ENCODE measurements at places on chromosomes 12 and 14. TPM values are rescaled to one million over a fixed set of nuclear protein-coding genes. Genes with fewer than 3 reads are reported as not detected.
A peak's percentile ranks its signal among the peaks of the same experiment; 100 is the strongest.

GRCh38 chr14:105346876-105347586, 32.5 kb downstream of the PACS2 start:
- no peaks in the 10 kb centered on the region for H3K36me3 ChIP-seq
- no peak for DNase-seq
- H3K4me3 ChIP-seq = no peak overlapping the region
- H3K4me1 ChIP-seq = peaks cover under 1% of the 10 kb centered on the region

The CCDC175 gene
- not detected for total RNA-seq

The GALNT8 gene
- 0.60 TPM for total RNA-seq

DNA sequence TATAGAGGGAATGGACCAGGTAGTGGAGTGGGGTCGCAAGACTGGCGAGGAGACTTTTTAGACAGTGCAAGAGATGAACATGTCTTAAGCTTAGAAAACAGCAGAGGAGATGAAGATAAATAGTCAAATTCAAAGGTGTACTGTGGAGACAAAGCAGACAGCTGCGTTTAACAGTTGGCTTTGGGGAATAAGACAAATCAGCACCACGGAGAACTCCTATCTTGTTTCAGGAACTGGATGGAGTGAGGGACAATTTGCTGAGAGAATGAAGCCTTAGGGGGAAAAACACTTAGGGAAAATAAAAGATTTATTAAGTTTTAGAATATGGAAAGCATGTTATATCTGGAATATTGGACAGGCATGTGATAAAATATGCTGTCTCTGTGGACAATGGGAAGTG, 458.8 kb downstream of the GLT1D1 start:
- H3K4me1 ChIP-seq = no peaks in the 10 kb centered on the region
- no peak overlapping the region for H3K4me3 ChIP-seq
- no peak overlapping the region for H3K27ac ChIP-seq

The INSM2 gene
- not detected for total RNA-seq

The KRT4 gene
- 0.16 TPM for total RNA-seq

DNA sequence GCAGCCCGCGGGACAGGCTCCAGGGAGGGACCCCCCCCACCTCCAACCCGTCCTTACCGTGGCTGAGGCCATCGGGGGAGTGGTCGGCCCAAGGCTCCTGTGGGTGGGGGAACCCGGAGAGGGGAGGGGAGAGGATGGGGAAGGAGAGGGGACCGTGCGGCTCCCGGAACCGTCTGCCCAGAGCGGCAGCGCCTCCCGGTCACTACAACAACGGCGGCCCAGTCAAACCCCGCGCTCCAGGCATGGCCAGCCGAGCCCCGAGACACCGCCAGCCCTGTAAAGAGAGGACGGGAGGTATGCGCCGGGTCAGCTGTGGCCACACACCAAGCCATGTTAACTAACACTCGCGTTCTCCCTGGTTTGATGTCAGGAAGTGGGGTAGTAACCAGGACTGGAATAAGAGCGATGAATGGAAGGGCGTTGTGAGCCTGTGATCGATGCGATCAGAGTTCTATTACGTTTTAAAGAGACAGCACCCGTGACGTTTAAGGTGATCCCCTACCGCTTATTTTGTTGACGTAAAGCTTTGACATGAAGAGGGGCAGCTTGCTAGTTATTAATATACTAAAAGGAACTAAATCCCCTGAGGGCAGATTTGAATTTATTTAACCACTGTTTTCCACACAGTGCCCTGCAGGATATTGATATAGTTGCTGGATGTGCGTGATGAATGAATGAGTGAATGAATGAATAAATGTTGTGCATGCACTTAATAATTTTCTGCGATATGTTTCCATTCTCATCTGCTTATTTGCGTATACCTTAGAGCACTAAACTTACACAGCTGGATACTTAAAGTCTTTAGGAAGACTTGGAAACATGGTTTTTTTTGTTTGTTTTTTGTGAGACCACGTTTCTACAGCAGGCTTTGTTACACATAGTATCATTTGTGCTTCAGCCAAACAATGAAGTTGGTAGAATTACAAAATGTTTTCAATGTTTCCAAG, at the start of gene POC1B:
Gene POC1B (minus strand): TSS at position 224 of the 947 bp plus-strand sequence. CDS start 152 bp downstream, at position 72.
- peak; percentile 83 for DNase-seq
- peak within 1 kb of the TSS; percentile 98 for H3K4me3 ChIP-seq
- H3K36me3 ChIP-seq = peaks cover 33% of the 10 kb centered on the region
- H3K27ac ChIP-seq = peak within 1 kb of the TSS; percentile 99
- no peaks in the 10 kb centered on the region for H3K27me3 ChIP-seq

DNA sequence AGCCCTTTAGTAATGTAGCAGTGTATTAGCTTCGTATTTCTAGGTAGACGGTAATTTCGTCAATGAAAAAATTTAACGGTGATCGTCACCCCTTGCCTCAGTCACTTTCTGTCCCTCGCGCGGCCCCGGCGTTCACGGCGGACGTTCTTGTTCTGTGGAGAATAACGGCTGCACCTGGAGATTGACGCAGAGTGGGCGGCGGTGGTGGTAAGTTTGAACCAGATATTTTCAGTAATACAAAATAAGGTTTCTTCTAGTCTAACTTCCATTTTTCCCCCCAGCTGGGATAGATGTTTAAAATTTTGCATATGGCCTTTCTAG, 341 bp downstream of the ZNF10 start:
- peak overlapping the region; percentile 99 for H3K27ac ChIP-seq
- peak; percentile 70 for DNase-seq
- peak overlapping the region; percentile 89 for H3K4me3 ChIP-seq
- no peaks in the 10 kb centered on the region for H3K27me3 ChIP-seq

The KRT79 gene
- 0.87 TPM for total RNA-seq

GRCh38 chr14:48973151-48973550, 613.0 kb downstream of the RPS29 start:
- no peak overlapping the region for H3K4me3 ChIP-seq
- H3K27me3 ChIP-seq = peaks cover 2% of the 10 kb centered on the region
- no peaks in the 10 kb centered on the region for H3K4me1 ChIP-seq
- no peak for DNase-seq
- H3K36me3 ChIP-seq = no peaks in the 10 kb centered on the region

DNA sequence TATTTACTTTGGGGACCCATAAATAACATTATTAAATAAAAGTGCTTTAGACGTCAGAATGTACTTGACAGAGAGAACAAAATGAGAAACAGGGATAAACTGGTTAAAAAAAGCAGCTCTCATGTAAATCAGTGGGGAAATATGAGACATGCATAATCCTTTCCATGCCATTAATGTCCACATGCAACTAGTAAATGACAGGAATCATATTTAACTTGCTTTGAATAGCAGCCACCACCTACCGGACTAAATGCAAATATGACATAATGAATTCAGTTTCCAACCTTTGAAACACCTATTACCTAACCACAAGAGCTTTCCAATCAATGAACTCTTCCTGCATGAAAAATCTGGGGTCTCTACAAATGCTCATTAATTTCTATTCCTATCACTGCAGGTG, 19.6 kb downstream of the FGD6 start:
- H3K27me3 ChIP-seq = no peaks in the 10 kb centered on the region
- no peaks in the 10 kb centered on the region for H3K4me1 ChIP-seq
- no peak overlapping the region for H3K27ac ChIP-seq
- H3K36me3 ChIP-seq = no peaks in the 10 kb centered on the region
- no peak overlapping the region for H3K4me3 ChIP-seq

DNA sequence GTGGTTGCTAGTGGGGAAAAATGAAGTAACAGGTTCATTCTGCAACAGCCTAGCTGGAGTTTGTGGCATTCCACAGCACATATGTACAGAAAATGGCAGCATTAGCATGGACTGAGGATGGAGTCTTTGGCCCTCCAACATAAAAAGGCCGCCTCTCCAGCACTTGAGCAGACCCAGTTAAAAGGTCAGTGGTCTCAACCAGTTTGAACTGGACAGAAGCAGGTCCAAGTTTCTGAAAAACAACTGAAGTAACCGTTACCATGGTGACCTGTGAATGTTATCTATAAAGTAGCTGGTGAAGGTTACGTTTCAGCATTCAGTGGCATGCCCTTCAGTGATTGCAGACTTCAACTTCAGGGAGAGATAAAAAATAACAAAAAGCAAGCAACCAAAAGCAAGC, 34.1 kb upstream of the OR10AD1 start:
- H3K27ac ChIP-seq = no peak overlapping the region
- peaks cover 1% of the 10 kb centered on the region for H3K27me3 ChIP-seq
- no peak overlapping the region for H3K4me3 ChIP-seq

DNA sequence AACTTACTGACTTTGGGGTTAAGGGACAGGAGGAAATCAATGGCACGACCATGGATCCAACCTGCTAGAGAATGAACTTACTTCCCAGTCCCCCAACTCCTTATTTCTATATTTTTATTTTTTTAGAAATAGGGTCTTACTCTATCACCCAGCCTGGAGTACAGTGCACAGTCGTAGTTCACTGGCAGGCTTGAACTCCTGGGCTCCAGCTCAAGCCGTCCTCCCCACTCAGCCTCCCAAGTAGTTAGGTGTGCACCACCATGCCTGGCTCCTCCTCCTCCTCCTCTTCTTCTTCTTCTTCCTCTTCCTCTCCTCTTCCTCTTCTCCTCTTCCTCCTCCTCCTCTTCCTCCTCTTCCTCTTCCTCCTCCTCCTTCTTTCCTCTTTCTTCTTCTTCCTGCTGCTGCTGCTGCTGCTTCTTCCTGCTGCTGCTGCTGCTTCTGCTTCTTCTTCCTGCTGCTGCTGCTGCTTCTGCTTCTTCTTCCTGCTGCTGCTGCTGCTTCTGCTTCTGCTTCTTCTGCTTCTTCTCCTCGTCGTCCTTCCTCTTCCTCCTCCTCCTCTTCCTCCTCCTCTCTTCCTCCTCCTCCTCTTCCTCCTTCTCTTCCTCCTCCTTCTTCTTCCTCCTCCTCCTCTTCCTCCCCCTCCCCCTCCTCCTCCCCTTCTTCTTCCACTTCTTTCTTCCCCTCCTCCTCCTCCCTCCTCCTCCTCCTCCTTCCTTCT, 390.1 kb upstream of the RGS6 start:
- H3K4me1 ChIP-seq = peaks cover 28% of the 10 kb centered on the region
- no peaks in the 10 kb centered on the region for H3K36me3 ChIP-seq
- no peak overlapping the region for H3K4me3 ChIP-seq
- H3K27ac ChIP-seq = peak overlapping the region; percentile 20
- H3K27me3 ChIP-seq = no peaks in the 10 kb centered on the region

DNA sequence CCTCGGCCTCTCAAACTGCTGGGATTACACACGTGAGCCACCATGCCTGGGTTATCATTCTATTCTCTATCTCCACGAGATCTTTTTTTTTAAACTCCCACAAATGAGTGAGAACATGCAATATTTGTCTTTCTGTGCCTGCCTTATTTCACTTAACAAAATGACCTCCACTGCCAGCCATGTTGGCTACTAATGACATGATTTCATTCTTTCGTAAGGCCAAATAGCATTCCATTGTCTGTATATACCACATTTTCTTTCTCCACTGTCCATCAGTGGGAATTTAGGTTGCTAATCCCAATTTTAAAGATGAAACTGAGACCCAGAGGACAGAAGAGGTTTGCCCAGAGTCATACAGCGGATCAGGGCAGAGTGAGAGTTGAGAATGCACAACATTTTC, 10.9 kb upstream of the TRPV4 start:
- no peaks in the 10 kb centered on the region for H3K36me3 ChIP-seq
- DNase-seq = no peak
- H3K4me1 ChIP-seq = peaks cover 6% of the 10 kb centered on the region
- no peak overlapping the region for H3K4me3 ChIP-seq
- no peak overlapping the region for H3K27ac ChIP-seq
- no peaks in the 10 kb centered on the region for H3K27me3 ChIP-seq

DNA sequence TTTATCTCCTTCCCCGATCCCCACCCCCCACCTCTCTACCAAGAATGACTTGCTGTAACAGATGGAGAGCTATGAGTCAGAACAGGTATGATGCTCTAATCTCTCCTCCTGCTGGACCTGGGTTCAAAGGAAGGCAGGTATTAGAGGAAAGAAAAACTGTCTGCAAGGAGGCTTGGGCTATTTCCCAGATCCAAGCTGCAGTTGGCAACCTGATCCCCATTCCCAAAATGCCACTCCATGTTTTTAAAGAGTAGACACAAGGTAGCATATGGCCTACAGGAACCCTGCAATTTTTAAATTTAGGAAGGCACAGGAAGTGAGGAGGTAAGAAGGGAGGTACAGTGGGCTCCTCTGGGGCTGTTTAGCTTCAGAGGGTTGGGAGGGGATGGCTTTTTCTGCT, 33.0 kb downstream of the SRRM4 start:
- peaks cover 21% of the 10 kb centered on the region for H3K27me3 ChIP-seq
- no peaks in the 10 kb centered on the region for H3K36me3 ChIP-seq
- no peak for DNase-seq
- H3K27ac ChIP-seq = no peak overlapping the region

GRCh38 chr12:31471823-31472222, 119.1 kb downstream of the DENND5B start:
- H3K36me3 ChIP-seq = no peaks in the 10 kb centered on the region
- H3K4me1 ChIP-seq = no peaks in the 10 kb centered on the region
- DNase-seq = no peak
- no peak overlapping the region for H3K27ac ChIP-seq
- no peaks in the 10 kb centered on the region for H3K27me3 ChIP-seq
- no peak overlapping the region for H3K4me3 ChIP-seq

- no peak for DNase-seq
- peaks cover 30% of the 10 kb centered on the region for H3K27me3 ChIP-seq
- H3K27ac ChIP-seq = no peak overlapping the region
- no peaks in the 10 kb centered on the region for H3K36me3 ChIP-seq
- no peaks in the 10 kb centered on the region for H3K4me1 ChIP-seq
Observed at GRCh38 chr14:61940666-61941420, 178.6 kb downstream of the SNAPC1 start.

- H3K27me3 ChIP-seq = peaks cover 1% of the 10 kb centered on the region
- no peak overlapping the region for H3K4me3 ChIP-seq
- H3K36me3 ChIP-seq = no peaks in the 10 kb centered on the region
- DNase-seq = peak; percentile 11
- H3K4me1 ChIP-seq = peaks cover 11% of the 10 kb centered on the region
Observed at GRCh38 chr12:62805517-62805916, 129.4 kb downstream of the PPM1H start.

DNA sequence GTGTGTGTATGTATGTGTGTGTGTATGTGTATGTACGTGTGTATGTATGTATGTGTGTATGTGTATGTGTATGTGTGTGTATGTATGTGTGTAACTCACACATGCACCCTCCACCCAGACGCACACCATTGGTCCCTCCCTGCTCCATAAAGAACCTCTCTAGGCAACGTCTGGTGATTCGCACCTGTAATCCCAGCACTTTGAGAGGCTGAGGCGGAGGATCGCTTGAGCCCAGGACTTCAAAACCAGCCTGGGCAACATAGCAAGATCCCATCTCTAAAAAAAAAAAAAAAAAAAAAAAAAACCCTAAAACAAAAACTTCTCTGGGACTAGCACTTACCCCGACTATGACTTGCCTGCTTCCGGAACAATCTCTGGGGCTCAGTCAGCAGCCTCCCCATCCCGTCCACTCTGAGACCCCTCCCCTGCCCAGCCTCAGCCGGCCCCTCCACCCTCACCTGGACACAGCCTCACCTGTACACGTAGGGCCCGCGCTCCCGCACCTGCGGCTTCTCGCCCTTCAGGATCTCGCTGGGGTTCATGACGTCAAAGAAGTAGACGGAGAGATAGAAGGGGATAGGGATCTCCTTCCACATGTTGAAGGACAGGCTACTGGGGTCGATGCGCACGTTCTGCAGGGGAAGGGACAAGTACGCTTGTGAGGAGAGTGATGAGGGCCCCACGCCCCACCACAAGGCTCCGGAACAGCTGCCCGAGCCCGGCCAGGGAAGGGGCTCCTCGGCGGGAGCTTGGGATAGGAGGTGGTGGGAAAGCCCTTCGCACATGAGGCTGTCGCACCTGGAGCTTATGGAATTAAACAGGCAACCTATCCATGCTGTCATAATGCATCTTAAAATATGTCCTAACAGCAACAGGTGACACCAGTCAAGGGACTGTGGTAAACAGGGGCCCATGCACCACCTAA, 46.3 kb downstream of the SCARB1 start:
- peaks cover 30% of the 10 kb centered on the region for H3K36me3 ChIP-seq
- no peak overlapping the region for H3K4me3 ChIP-seq
- DNase-seq = no peak
- no peaks in the 10 kb centered on the region for H3K4me1 ChIP-seq
- no peaks in the 10 kb centered on the region for H3K27me3 ChIP-seq
- no peak overlapping the region for H3K27ac ChIP-seq

All from activated CD8-positive, alpha-beta T cell treated with anti-CD3 and anti-CD28 coated beads for 36 hours (primary cell).